ENCODE measurements at places on chromosomes 5 and 9.

DNA sequence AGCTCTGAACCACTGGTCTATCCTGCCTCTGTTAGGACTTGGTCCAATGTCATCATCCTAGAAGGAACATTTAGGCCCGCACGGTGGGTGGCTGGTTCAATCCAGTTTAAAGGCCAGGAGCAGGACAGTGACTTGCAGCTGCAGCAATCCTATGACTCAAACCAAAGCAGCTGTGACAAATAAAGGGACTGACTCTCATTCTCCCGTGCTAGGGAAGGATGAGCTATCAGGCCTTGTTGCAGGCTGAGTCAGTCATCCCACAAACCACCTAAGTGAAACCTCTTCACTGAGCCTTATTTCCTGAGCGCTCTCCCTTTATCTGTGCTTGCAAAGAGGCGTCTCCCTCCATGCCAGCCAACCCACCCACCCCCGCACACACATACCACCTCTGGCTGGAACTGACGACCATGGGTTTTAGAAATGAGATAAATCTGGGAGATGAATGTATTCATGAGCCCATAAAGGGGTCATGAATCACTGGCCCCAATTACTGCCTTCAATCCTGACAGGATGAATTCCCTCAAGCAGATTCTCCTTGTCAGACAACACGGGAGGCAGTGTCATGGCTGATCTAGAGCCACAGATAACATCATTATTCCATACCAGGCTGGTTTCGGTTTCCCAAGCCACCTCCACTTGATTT, 93.4 kb downstream of the KCNIP1 start:
- peak; percentile 74 for DNase-seq

GRCh38 chr5:39422036-39422606, 2.7 kb downstream of the DAB2 start:
- DNase-seq, result no peak

DNA sequence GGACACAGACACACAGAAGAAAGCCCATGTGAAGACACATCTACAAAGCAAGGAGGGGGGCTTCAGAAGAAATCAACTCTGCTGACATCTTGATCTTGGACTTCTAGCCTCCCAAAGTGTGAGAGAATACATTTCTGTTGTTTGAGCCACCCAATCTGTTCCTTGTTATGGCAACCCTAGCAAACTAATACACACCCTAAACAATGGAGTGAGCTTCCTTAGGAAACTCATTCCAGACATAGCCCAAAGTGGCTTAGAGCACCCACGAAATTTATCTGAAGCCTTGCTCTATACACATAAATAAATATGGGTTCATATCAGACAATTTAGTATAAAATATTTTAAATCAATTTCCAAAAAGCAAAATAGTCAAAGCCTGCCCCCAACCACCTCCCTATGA, 7.6 kb upstream of the TBC1D2 start:
- no peak for DNase-seq

GRCh38 chr9:111957856-111958631, 61.4 kb downstream of the UGCG start:
- DNase-seq, result peak; percentile 88

DNA sequence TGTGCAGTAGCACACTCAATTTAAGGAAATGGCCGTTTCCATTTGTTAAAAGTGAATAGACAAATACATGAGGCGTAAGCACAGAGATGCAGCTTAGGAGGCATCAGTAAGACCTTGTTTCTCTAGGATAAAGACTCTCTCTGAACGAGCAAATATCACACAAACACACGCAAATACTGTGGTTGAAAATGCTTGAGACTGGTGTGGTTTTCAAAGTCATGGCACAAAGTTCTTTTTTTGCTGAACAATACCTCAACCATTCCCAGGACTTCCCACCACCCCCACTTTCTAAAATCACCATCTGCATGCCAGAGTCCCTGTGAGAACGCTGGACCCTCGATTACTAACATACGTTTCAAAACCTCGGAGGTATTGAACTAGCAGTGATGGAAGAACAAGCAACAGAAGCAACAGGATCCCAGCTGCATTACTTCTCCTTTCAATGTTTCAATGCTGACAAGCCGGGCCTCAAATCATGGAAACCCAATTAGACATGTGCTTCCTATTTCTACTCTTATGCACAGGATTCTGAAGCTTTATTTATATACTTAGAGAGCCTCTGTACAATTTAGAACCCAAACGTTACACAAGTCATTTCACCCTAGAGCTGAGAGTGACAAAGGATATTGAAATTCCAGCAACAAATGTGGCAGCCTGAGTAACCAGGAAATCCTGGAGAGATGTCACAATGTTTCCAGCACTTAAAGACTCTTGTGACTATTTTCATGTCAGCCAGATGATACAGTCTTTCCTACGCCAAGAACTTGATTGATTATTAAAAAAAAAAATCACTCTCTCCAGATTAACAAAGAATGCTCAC, 63.9 kb downstream of the CDC14B start:
- no peak for DNase-seq

DNA sequence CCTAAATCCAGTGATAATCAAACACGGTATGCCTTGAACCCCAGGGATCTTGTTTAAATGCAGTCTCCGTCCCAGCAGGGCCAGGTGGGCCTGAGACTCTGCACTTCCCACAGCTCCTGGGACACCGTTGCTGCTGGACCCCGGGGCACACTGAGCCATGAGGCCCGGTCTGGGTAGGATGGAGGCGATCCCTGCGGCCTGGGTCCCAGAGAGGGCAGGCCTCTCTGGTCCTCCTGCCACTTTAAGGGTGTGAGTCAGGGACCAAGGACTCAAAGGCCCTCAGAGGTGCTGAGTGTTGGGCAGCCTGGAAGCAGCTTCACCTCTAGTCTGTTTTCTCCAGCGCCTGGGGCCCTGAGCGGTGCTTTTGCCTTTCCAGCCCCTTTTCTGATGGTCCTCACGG, 34.1 kb upstream of the SLC9A3 start:
- no peak for DNase-seq

Data from keratinocyte (primary cell).